CD4-positive, alpha-beta T cell treated with Interleukin-21 for 1 hour (primary cell): ENCODE measurements at places on chromosomes 11 and 22.

- peak; percentile 83 for DNase-seq
Measured at GRCh38 chr22:17777005-17777716, 2.9 kb upstream of the BID start.

DNA sequence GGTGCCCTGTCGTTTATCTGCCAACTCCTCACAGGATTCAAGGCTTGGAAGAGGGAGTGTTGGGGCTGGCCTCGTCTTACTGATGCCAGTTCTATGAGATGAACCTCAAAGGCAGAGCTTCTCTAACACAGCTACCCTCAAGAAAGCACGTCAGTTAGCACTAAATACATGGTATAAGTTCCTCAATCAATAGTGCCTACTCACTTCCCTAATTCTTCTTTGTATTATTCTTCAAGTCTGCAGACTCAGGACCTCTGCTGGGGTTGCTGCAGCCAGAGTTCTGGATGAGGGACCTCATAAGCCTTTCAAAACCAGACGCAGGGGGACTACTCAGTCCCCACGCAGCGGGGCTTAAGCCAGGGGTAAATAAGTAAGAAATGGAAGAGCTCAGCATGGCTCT lies 118.3 kb downstream of the VPREB1 start:
- DNase-seq, result no peak

GRCh38 chr11:125372088-125372487 lies 124.0 kb downstream of the FEZ1 start:
- DNase-seq, result no peak

DNA sequence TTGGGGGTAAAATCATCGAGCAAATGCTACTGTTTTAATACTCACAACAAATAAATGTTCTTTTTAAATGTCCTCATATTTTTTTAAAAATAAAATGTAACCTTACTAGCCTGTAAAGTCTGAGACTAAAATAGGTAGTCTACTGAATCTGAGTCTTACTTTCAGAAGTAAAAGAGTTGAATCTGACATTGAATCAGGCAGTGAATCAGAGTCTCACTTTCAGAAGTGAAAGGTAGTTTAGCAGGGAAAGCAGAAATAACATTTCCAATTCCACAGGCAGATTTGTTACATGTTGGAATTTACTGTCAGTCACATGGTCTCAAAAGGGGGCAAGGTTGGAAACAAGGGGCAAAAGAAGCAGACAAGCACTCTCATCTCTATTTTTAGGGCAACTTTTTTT lies 143.0 kb downstream of the ELP4 start:
- no peak for DNase-seq

- no peak for DNase-seq
Measured at GRCh38 chr11:35115688-35116030, 23.3 kb upstream of the CD44 start.

DNA sequence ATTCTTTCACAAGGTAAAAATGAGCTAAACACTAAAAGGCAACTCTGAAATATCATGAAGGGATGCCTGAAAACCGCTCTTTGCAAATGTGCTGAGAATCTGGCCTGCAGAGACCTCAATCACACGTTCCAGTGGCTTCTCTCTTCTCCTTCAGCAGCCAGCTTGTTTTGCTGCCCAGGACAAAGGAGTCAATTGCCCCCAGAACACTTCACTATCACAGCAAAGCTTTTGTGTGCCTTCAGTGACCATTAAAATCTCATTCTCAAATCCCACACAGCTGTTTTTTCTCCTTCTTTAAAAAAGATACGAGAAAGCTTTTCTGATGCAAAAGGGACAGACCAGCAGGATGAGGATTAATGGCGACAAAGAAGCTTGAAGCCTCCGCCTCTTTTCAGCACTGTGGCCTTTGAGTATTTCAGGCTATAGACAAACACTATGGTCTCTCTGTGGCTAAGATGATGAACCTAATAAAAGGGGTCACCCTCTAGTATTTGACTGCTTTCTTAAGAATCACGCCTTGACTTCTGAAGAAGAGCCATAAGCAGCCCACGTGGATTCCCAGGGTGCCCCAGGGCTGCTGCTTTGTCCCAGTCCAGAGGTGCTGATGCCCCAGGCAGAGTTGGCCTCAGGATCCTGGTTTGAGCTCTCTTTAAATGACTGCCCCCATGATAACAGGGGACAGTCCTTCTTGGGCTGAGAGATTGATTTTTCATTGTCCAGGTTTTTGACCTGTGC lies 33.4 kb upstream of the NRIP3 start:
- no peak for DNase-seq

DNA sequence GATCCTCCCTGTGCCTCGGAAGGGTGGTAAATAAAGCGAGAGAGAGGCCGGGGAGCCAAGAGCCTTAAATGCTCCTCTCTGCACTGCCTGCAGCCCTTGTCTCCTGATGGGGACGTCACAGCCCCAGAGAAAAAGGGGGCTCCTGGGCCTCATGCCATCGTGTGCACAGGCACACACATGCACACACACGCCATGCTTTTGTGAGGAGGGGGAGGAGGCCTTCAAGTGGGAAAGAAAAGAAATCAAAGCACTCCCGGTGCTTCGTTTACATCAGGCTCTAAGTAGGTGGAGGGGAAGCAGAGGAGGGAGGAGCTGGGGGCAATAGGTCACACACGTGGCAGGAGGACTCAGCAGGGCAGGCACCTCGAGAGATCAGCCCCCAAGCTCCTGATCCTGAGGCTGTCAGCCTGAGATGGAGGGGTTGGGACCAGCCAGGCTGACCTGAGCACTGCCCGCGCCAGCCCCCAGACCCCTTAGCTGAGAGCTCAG lies 68.2 kb upstream of the NECTIN1 start:
- DNase-seq, result no peak

GRCh38 chr11:62883673-62884072 lies 3.0 kb downstream of the SLC3A2 start:
- DNase-seq, result no peak

DNA sequence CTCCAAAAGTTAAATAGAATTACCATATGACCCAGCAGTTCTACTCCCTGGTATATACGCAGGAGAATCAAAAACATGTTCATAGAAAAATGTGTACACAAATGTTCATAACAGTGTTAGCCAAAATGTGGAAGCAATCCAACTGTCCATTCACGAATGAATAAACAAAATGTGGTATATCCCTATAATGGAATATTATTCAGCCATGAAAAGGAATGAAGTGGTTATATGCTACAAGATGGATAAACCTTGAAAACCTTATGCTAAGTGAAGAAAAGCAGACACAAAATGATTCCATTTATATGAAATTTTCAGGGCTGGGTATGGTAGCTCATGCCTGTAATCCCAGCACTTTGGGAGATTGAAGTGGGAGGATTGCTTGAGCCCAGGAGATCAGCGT lies 16.1 kb downstream of the POLD4 start:
- DNase-seq, result no peak

DNA sequence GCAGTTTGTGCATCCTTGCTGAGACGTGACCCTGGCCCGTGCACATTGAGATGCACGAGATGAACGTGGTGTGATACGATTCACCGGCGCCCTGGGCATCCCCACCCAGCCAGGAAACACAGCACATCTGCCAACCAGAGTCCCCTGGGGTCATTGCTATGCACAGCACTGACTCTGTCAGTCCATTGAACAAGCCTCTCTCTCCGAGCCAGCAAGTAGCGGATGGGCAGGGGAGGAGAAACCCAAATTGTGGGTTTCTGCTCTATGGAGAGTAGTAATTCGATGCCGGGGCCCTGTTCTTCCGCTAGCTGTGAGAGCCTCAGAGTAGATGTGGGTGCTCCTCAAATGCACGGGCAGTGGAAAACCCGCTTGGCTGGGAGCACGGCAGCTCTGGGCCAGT lies 85.1 kb downstream of the ARHGAP8 start:
- no peak for DNase-seq

GRCh38 chr11:117828611-117829368 lies 4.2 kb upstream of the FXYD2 start:
- peak; percentile 78 for DNase-seq

GRCh38 chr11:100991541-100991940 lies 138.1 kb downstream of the PGR start:
- no peak for DNase-seq

DNA sequence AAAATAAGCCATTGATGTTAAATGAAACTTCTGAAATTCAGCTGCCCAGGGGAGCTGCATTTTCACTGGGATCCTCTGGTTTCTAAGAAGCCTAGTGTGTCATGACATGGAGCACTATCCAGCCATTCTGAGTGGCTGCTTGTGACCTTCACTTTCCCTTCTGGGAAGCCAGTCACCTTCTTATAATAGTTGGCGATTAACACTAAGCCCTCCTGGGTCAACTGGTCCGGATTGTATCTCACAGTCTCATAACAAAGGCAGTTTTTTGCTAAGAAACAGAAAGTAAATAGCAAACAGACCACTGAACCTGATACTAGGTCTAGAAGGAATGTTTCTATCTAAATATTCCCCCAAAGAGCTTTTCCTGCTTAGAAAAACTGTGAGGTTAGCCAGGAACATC lies 7.9 kb downstream of the CSRP3 start:
- DNase-seq, result no peak

DNA sequence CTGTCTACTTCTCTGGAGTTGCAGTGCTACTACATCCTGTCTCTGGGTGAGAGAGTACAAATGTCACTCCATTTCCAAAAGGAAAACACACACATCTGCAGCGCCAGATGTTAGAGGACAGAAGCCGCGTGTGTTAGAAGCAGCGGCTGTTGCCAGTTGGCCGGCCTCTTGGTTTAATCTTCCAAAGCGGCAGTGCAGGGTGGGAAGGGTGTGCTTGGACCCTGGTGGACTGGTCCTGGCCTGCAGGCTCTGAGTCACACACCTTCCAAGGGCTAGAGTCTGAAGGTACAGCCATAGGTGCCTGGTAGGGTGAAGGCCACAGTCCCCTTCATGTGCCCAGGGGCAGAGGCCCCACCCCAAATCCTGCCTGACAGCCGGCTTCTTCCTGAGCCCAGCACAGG lies 99.8 kb downstream of the CTTN start:
- DNase-seq, result no peak

GRCh38 chr11:77136784-77137420 lies 8.9 kb downstream of the MYO7A start:
- no peak for DNase-seq

GRCh38 chr11:130726234-130727037 lies 189.8 kb downstream of the SNX19 start:
- no peak for DNase-seq

DNA sequence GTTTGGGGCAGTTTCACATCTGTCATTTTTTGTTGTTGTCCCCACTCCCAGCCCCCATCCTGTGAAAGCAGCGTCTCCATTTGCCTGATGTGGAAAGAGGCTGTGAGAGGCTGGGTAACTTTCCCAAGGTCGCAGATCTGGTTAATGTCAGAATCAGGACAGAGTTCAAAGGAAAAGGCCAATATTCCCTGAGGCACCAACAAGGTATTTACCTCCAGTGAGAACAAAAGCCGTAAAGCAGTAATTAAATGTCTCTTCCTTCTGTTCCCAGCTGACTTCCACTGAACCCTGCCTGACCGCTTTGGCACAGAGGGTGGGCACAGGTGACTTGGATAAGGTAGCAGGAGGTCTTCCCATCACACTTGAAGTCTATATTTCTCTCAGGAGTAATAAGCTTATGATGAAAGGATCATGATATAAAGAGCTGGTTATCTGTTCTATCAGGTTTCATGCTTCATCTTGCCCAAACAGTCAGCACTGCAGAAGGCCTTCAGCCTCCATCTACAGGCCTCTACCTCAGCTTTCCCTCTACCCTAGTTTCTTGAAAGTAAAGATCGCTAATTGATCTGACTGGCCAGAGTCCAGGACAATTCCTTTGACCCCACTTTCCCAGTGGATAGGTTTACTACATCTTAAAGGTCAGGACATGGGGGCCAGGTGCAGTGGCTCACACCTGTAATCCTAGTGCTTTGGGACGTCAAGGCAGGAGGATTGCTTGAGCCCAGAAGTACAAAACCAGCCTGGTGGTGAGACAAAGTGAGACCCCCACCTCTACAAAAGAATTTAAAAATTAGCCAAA lies 9.4 kb downstream of the C11orf91 start:
- DNase-seq, result no peak

DNA sequence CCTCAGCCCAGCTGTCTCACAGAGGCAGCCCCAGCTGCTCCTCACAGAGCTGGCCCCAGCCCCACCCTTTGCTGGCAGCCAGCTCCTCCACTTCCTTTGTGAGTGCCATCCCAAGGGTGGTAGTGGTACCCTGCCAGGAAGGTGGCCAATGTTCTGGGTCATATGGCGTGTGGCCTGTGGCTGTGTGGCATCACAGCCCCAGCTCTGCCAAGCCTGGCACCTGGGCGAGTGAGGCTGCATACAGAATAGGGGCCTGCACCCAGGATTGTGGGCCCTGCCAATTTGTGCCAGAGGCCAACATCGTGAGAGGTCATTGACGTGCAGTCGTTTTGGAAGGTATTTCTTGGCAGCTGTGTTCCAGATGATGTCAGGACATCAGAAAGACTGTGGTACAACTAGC lies 10.7 kb downstream of the TUB start:
- no peak for DNase-seq

DNA sequence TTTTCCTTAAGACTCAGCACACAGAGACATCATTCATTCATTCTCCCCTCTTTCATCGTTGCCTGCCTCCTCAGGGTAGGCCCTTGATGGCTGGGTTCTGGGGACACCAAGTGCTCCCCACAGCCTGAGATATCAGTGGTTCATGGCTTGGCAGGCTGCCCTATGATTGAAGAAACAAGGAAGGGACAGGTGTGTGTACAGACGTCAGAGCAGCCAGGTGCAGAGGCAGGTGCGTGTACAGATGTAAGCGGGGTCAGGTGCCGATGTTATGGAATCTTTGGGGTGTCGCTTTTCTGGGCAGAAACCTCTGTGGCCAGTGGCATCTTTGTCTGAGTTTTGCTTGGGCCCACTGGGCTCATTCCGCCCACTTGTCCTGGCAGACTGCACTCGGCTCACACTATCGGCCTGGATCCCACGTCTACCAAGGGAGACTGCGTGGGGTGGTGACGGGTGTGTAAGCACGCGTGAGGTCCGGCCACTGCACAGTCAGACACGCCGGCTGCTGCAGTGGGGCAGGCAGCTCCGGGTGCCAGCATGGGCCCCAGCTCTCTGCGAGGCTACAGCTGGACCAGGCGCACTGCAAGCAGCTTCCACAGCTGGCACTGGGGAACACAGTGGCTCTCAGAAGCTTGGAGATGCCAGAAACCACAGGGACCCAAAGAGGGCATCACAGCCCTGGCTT lies 20.9 kb upstream of the KIAA0930 start:
- no peak for DNase-seq

DNA sequence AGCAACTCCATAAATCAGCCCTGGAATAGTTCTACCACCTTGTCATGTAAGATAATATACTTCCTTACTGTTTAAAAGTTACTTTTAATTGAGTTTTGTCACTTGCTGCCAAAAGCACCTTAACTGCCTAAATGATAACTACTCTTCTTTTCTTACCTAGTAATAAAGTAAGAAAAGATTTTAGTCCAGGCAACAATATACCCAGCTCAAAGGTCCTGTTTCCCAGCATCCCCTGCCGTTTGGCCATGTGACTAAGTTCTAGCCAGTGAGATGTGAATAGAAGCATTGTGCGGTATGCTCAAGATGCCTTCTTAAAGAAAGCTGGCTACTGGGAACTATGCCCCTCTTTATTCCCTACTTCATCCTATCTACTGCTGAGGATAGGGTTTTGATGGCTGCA lies 39.4 kb upstream of the CCDC34 start:
- DNase-seq, result no peak

- DNase-seq, result no peak
Measured at GRCh38 chr22:32701034-32701433, 100.5 kb upstream of the TIMP3 start.
